Thymus (tissue), 14 donors: ENCODE measurements at places on chromosomes 3 and 15. TPM values are rescaled to one million over a fixed set of nuclear protein-coding genes. Genes with fewer than 3 reads are reported as not detected.

DNA sequence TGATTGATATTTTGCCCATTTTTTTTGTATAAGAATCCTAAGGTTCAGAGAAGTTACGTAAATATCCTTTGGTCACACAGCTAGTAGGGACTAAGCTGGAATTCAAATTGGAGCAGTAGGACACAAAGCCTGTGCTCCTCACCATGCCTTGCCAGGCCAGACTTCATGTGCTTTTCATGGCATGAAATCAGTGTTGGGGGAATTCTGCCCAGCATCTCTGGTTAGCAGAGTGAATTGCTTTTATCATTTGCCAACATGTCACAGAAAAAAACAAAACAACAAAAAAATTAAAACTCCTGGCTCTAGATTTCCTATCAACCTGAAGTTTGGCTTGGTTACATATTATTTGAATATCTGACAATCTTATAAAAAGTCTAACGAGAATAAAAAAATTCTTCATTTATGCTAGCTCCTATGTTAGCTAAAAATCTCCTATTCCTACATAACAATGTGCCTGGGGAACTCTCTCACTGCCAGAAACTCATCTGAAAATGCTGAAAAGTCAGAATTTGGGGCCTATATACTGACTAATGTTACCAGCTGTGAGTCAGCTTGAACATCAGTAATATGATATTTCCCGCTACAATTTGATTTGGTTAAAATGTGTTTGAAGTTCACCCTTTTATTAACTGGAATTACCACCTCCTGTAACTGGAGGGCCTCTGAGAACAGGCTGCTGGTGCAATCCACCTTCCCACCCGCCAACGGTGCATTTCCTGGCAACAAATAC is 141.7 kb downstream of the TIGIT start:
- no peak for DNase-seq

DNA sequence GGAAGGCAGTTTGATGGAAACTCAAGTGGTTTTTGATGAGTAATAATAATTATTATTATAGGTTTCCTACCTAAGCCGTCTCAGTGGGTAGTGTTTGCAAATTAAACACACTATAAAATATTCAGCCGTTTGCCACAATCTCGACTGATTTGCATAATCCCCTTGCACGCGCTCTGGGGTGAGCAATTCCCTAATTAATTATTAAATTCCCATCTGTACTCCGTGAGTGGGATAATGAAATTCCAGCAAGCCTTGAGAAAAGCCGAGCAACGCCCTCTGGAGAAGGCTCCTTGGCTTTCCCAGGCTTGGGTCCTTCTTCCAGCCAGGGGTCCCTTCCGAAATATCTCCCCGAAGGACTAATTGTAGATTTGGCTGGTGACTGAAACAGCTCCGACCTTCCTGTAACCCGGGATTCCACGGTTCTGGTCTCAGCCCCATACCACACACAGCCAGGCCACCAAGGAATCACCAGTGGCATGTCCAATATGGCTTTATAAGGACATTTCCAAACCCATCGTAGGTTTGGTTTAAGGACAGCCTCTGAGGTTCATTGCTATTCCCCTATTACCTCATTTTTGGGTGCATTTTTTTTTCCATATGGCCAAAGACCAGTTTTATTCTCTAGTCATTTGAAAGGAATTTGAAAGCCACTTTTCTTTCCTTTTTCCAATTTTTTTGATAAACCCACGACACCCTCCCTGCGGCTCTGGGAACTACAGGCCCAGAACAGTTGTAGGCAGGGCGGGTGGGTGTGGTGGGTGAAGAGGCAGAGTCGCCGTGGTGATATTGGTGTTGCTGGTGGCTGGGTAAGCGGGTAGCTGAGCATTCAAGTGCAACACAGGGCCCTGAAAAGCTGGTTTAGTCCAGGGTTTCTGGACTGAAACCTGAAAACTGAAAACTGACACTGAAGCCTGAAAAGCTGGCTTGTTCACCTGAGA is 33.2 kb upstream of the RGMA start:
- DNase-seq: no peak

DNA sequence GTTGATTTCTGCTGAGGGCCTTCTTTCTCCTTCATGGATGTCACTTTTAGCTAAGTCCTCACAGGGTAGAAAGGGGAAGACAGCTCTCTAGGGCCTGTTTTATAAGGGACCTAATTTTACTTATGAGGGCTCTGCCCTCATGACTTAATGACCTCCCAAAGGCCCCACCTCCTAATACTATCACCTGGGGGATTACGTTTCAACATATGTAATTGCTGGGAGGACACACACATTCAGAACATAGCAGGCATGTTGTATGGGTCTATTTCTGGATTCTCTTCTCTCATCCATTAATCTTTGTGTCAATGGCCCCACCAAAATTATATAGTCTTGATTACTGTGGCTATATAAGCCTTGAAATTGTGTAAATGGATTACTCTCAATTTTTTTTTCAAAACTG is 255.0 kb downstream of the CLSTN2 start:
- DNase-seq: no peak

DNA sequence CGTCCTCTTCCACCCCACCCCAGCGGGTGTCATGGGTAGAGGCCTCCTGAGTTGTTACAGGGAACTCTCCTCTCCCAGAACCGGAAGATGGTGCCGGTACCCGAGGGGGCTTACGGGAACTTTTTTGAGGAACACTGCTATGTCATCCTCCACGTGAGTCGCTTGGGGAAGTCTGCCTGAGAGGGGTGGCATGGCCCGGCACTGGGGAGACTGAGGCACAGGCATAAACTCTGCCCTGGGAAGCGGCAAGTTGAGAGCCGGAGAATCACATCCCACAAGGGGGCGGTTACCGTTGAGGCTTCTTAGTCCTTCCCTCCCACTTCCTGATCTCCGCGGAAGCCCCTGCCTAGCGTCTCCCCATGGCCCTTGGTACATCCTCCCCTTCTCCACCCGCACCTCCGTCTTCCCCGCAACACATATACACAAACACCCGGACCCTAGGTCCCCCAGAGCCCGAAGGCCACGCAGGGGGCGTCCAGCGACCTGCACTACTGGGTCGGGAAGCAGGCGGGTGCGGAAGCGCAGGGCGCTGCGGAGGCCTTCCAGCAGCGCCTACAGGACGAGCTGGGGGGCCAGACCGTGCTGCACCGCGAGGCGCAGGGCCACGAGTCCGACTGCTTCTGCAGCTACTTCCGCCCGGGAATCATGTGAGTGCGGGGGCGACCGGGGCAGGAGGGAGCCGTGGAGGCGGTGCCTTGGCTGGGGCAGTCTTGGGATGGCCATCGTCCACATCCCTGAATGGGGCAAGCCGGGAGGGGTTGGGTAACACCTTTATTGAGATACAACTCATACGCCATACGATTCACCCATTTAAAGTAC is 3.4 kb downstream of the VILL start:
- peak; percentile 48 for DNase-seq

DNA sequence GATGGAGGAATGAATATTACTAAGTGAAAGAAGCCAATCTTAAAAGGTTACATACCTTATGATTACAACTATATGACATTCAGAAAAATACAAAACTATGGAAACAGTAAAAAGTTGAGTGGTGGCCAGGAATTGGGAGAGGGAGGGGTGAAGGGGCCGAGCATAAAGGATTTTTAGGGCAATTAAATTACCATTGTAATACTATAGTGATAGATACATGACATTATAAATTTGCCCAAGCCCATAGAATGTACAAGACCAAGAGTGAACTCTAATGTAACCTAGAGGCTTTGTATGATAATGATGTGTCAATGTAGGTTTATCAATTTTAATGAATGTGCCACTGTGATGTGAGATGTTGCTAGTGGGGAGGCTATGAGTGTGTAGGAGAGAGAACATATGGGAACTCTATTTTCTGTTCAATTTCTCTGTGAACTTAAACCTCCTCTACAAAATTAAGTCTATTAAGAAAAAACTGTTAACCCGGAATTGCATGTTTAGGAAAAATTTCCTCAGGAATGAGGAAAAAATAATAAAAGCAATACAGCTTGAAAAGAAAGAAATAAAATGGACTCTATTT is 541.9 kb upstream of the UBE2E2 start:
- no peak for DNase-seq

GRCh38 chr3:151372063-151372820 is 12.3 kb downstream of the P2RY12 start:
- no peak for DNase-seq

- DNase-seq: no peak
Observed at GRCh38 chr3:52524752-52525679, 8.6 kb downstream of the NT5DC2 start.

- DNase-seq: no peak
Observed at GRCh38 chr15:70587896-70588567, 175.3 kb downstream of the UACA start.

- DNase-seq: no peak
Observed at GRCh38 chr3:194671511-194671899, 486 bp downstream of the LSG1 start.

GRCh38 chr3:114213292-114213626 is 24.1 kb downstream of the ZNF80 start:
- no peak for DNase-seq

DNA sequence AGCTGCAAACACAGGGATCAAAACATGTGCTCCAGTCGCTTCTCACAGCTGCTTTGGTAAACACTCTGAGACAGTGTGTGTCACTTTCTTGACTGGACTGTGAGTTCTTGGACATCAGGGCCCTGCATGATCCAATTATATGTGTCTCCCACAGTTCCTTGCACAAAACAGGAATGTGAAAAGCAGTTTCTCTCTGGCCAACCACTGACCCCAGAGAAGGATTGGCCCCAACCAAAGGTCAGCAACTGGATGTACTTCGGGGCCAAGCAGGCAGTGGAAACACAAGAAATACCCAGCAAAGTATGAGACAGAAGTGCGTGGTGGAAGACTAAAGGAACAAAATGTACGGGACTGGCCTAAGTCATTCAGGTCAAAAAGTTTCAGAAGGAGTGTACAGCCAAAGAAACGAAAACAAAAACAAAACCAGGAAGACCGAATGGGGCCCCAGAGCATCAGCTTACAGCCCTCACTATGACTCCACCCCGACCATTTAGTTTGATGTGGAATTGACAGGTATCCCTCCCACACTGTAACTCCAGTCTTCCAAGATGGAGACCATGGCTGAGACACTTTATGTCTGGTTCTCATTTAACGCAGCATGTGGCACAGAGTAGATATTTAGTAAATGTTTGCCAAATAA is 76.7 kb upstream of the LPP start:
- DNase-seq: no peak

DNA sequence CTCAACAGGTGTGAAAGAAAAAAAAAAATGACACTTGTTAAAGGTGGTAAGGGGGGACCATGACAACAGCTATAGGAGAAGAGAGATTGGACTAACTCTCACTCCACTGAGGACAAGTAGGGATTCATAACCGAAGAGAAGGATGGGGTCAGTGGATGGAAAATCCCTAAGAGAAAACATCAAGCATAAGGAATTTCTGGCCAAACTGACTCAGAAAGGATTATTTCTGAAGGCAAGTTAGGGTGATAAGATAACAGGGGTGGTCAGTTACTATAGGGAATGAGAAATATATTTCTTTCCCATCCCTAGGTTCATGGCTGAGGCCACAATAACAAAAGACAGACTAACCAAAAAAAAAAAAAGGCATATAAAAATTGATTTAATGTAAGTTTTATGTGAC is 9.5 kb upstream of the RARB start:
- DNase-seq: no peak

GRCh38 chr15:94677202-94677790 is 445.9 kb downstream of the MCTP2 start:
- DNase-seq: no peak

GRCh38 chr3:4744405-4745234 is 234.6 kb upstream of the BHLHE40 start:
- DNase-seq: no peak

DNA sequence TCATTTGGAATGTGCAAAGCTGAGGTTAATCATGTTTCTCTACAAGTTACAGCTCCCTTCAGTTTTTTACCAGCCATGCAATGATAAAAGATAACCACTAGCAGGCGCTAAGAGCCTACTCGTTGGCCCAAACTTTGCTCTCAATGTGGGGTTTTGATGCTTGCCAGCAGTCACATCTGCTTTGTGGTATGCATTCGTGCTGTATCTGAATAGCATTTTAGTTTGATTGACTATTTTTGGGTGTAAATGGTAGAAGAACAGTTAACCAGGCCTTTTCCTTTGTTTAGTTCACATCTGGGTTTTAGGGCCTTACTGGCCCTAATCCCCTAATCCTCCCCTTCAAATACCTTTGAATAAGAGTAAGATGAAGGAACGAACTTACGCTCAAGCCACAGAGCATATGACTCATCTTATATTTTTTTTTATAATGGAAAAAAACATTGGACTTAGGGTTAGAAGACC is 4.4 kb upstream of the CLDN11 start:
- peak; percentile 22 for DNase-seq

DNA sequence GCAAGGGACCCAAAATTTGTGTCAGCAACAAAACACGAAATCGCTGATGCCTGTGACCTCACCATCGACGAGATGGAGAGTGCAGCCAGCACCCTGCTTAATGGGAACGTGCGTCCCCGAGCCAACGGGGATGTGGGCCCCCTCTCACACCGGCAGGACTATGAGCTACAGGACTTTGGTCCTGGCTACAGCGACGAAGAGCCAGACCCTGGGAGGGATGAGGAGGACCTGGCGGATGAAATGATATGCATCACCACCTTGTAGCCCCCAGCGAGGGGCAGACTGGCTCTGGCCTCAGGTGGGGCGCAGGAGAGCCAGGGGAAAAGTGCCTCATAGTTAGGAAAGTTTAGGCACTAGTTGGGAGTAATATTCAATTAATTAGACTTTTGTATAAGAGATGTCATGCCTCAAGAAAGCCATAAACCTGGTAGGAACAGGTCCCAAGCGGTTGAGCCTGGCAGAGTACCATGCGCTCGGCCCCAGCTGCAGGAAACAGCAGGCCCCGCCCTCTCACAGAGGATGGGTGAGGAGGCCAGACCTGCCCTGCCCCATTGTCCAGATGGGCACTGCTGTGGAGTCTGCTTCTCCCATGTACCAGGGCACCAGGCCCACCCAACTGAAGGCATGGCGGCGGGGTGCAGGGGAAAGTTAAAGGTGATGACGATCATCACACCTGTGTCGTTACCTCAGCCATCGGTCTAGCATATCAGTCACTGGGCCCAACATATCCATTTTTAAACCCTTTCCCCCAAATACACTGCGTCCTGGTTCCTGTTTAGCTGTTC is 34.9 kb downstream of the CHDH start:
- no peak for DNase-seq

GRCh38 chr3:56295161-56295560 is 173.1 kb downstream of the ERC2 start:
- no peak for DNase-seq

DNA sequence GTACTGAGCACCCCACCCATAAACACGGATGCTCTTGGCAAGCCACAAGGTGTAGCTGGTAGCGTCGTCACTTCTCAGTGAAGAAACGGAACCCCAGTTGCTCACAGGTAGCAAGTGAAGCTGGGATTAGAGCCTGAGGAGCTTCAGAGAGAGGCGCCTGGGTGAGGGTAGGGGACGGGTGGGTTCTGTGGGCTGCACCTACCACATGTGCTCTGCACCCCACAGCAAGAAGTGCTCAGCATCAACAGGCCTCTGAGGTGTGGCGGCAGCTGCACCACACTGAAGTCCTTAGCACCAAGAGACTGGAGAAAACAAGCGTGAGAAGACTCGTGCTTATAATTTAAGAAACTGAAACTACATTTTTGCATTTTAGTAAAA is 9.8 kb downstream of the MAP6D1 start:
- no peak for DNase-seq

GRCh38 chr3:187369089-187369447 is 883 bp downstream of the RTP4 start:
- no peak for DNase-seq

The TEX55 gene
- total RNA-seq: not detected

The P2RY1 gene
- total RNA-seq: 2.6 TPM

The KIF23 gene
- 31.4 TPM for total RNA-seq

The SOX2 gene
- 0.42 TPM for total RNA-seq

The GOLGA6A gene
- 0.09 TPM for total RNA-seq

The DMXL2 gene
- total RNA-seq: 18.9 TPM

The ATP13A5 gene
- total RNA-seq: 0.05 TPM

The MOBP gene
- 0.05 TPM for total RNA-seq

The CD200 gene
- 20.0 TPM for total RNA-seq
